Stimulated activated CD4-positive, alpha-beta T cell treated with anti-CD3 and anti-CD28 coated beads, TNF-alpha, amount 100 ng/mL, for 24 hours (primary cell): ENCODE measurements at places on chromosomes 5 and 9.

GRCh38 chr9:73270967-73271721 lies 119.5 kb downstream of the ANXA1 start:
- DNase-seq = no peak

DNA sequence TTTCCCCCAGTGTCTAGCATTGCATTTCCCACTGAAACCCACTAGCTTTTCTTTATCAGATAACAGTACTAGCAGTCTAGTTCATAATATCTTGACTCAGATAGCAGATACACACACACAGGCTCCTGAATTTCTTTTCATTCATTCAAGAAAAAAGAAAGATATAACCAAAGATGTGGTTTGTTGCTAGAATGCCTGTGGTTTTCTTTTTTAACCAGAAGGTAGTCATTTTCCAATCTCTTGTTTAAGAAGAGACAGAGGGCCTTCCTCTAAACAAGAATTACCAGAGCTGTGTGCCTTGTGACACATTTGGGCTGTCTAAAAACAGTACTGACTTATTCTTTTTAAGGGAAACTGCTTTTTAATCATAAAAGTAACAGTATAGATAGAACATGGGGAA lies 167.3 kb downstream of the PJA2 start:
- no peak for DNase-seq

- DNase-seq = no peak
Measured at GRCh38 chr5:16897284-16897704, 38.8 kb downstream of the MYO10 start.

DNA sequence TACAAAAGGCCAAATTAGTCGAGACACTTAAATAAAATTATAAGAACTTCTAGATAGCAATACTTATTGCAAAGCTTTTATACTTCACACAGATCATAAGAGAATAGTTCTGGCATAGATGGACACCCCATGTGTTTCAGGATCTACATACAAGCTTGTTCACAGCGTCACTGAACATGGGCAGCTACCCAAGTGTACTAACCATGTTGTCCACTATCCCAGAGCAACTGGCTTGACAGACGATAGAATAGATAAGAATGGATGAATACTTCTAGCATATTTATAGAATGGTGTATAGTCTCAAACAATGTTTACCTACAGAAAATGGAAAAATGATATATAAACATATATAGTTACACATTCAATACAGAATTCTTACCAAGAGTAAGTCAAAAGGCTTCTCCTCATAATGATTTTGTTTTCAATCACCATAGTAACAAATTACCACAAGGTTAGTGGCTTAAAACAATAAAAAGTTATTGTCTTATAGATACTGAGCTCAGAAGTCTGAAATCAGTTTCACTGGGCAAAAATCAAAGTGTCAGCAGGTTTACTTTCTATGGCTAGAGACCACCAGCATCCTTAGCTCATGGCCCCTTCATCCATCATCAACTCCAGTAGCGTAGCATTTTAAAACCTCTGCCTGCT lies 446.7 kb downstream of the DMRTA1 start:
- no peak for DNase-seq

- DNase-seq = no peak
Measured at GRCh38 chr5:38724301-38725030, 121.3 kb upstream of the OSMR start.

GRCh38 chr5:69129413-69129812 lies 35.6 kb downstream of the SLC30A5 start:
- DNase-seq = no peak

GRCh38 chr9:72586388-72587130 lies 65.2 kb downstream of the TMC1 start:
- no peak for DNase-seq

DNA sequence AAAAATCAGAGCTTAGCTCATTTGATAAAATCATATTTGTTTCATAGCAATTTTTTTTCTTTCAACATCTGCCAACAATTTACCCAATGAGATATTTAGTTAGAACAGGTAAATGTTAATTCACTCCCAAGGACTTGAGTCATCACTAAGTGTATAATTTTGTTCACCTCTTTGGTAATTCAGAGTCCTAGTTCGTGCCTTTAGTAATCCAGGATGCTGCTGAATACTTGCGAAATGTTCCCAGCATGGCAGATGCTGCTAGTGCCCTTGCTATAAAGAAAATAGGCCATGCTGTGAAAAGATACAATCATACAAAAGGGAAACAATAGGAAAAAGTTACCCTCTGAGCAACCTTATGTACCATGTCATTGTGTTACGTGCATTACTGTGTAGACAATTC lies 210.5 kb downstream of the CSNK1G3 start:
- no peak for DNase-seq

DNA sequence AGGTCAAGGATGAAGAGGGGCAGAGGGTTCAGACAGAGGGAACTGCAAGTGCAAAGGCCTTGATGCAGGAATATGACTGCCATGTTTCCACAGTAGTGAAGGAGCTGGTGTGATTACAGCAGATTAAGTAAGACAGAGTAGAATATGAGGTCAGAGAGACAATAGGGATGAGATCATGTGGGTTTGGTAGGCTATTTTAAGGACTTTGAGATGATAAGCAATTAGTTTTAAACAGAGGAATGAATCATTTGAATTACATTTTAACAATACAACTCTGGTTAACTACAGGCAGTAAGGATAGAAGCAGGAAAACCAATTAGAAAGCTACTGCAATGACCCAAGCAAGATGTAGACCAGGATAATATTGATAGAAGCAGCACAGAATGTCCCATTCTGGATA lies 7.7 kb downstream of the CENPK start:
- DNase-seq = no peak

- DNase-seq = no peak
Measured at GRCh38 chr9:69955536-69956355, 87.9 kb upstream of the MAMDC2 start.

- DNase-seq = no peak
Measured at GRCh38 chr5:112794410-112794809, 56.7 kb downstream of the APC start.

DNA sequence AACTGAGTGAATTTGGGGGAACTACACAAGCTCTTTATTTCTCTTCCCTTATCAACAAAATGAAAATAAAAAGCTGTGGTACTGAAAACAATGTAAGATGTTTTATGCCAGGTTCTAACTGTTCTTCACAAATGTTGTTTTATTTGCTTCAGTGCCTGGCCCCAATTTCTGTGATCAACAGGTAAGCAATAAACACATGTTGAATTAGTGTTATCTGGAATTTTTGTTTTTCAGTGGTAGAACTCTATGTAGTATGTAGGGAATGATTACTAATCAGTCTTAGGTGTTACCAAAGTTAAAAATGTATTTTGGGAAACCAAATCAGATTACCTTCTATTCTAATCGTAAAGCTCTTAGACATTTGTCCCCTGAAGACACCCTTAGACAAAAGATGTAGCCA lies 7.5 kb upstream of the DPYSL3 start:
- DNase-seq = no peak

DNA sequence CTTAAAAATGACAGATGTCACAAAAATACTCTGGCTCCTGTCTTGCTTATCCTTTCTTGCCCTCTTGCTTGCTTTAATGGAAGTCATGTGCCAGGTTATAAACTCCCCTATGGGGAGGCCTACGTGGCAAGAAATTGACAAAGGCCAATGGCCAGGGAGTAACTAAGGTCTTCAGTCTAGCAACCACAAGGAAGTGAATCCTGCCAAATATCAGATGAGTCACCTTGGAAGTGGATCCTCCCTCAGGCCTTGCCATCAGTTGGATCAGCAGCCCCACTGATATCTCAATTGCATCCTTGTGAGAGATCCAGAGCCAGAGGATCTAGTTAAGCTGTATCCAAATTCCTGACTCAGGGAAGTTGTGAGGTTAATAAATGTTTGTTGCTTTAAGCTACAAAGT lies 82.8 kb downstream of the CAAP1 start:
- DNase-seq = no peak

- no peak for DNase-seq
Measured at GRCh38 chr5:62282064-62282463, 23.9 kb upstream of the KIF2A start.

- DNase-seq = no peak
Measured at GRCh38 chr9:135385793-135386192, 93.8 kb upstream of the PPP1R26 start.

- DNase-seq = no peak
Measured at GRCh38 chr5:133952729-133953567, 15.5 kb downstream of the C5orf15 start.

GRCh38 chr5:133247151-133247709 lies 195.4 kb downstream of the HSPA4 start:
- DNase-seq = no peak

- DNase-seq = no peak
Measured at GRCh38 chr9:130366888-130367550, 77.7 kb upstream of the ASS1 start.

GRCh38 chr9:123090198-123090896 lies 56.9 kb downstream of the GPR21 start:
- DNase-seq = no peak
